DMS79 treated with DMSO at 0.1 percent for 48 hours (cell line): ENCODE measurements at places on chromosomes 7 and 10.
A peak's percentile ranks its signal among the peaks of the same experiment; 100 is the strongest.

GRCh38 chr7:24054236-24054635 lies 229.8 kb upstream of the NPY start:
- DNase-seq = peak; percentile 25

DNA sequence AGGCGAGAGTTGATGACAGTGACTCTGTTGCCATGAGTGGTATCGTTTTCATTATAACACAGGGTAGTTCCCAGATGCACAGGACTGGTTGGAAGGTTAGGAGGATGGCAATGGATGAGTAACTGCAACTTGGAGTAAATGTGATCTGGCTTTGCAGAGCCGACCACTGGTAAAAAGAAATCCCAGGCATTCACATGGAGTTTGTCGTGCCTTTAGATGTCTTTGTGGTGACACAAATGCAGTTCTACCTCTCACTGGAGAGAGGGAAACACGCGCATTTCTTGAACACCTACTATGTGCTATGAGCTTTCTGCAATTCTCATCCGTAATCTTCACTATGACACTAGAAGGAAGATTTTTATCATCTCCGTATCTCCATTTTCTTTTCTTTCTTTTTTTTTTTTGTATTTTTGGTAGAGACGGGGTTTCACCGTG lies 1.7 kb upstream of the MNX1 start:
- peak; percentile 54 for DNase-seq

GRCh38 chr10:21068026-21068656 lies 171.0 kb upstream of the NEBL start:
- DNase-seq = no peak

DNA sequence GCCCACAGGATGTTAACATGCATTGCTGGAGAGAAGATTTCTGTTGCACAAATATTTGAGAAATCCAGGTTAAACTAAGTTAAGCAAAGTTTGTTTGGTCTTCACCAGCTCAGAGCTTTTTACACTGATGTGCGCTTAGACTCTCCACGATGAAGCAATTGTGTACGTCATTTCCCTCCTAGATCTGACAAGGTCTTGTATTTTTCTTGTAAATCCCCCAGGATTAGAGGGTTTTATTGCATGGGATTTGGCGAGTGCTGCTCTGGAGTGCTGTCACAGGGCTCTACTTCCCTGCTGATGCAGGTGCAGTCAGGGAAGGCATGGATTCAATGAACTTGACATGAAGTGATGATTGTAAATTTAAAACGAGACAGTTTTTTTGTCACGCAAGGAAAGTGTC lies 173.3 kb downstream of the PDE1C start:
- DNase-seq = no peak

- DNase-seq = peak; percentile 62
Measured at GRCh38 chr7:3294432-3295100, 6.5 kb upstream of the SDK1 start.

- DNase-seq = no peak
Measured at GRCh38 chr10:76558586-76558985, 1079.0 kb downstream of the KCNMA1 start.

DNA sequence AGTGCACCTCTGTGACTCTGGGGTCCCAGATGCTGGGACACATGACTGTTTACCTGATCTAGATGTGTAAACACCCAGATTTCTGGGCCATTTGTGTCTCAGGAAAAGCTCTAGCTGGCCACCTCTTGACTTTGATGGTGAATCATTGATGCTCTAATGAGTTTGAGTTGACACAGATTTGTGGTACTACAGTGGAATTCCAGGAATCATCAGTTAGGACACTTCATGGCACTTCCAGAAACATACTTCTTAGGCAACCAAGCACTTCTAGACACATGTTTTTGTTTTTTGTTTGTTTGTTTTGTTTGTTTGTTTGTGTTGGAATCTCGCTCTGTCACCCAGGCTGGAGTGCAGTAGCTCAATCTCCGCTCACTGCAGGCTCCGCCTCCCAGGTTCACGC lies 302.2 kb upstream of the ZMIZ1 start:
- no peak for DNase-seq

DNA sequence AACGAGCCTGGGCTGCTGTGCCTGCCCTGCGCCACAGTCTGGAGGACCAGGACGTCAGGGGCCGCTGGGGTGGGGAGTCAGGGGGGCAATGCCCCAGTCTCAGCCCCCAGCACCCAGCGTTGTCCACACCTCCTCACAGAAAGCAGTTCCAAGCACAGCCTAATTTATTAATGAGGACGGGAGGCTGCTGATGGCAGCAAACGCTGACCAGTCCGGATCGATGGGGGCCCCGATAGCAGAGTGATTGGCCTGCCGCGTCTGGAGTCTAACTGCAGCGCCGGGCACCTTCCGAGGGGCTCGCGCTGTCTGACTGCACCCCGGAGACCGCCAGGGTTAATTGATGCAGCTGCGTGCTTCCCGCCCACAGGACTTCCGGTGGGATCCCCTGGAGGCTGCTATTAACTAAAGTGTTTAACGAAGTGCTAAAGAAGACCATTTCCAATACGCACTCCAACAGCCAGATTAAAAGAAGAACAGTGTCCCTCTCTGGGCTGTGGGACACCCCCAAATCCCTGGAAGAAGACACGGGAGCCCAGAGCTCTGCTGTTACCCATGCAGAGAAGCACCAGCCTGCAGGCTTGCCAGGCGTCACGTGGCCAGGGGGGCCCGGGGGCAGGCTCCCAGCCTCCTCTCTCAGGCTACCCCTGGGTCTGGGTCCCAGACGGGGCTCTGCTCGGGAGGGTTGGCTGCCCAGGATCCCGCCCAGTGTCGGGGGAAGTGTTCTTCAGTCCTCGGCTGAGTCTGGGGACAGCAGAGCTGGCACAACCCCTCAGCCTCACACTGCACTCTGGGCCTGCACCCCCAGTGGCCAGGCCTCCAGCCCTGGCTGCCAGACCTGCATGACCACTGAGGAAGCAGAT lies 63.8 kb downstream of the MICALL2 start:
- no peak for DNase-seq

- no peak for DNase-seq
Measured at GRCh38 chr10:91381257-91381891, 28.8 kb upstream of the HECTD2 start.

- DNase-seq = no peak
Measured at GRCh38 chr7:92737706-92738105, 98.7 kb downstream of the CDK6 start.

GRCh38 chr7:94289071-94289470 lies 105.6 kb upstream of the COL1A2 start:
- no peak for DNase-seq
